ENCODE measurements at places on chromosomes 1 and 21. TPM values are rescaled to one million over a fixed set of nuclear protein-coding genes. Genes with fewer than 3 reads are reported as not detected.

Gene ALX3
- total RNA-seq = not detected

Gene NTNG1
- total RNA-seq = 1.1 TPM

Gene CD46
- total RNA-seq = 104 TPM

Gene FAM110D
- not detected for total RNA-seq

Gene ESPN
- total RNA-seq = 0.32 TPM

Gene FCRL3
- 0.82 TPM for total RNA-seq
